Right hindlimb (tissue), 1 donor: ENCODE measurements at places on chromosomes 2 and 18.
A peak's percentile ranks its signal among the peaks of the same experiment; 100 is the strongest.

DNA sequence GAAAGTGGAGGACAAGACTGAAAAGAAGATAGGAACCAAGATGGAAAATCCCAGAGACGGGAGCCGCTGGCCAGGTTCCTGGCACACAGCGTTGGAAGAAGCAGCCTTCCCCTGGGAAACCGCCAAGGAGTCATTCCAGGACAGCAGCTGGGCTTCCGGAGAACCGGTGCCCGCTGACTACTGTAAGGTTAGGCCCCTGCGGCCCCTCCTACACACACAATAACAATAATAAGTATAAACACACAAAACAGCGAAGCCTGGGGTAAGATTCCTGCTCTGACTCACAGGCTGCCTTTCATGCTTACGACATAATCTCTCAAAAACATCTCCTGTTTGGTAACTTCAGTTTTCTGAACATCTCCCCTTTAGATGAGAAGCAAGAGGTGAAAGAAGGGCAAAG, 28.1 kb upstream of the MYCN start:
- DNase-seq, result peak; percentile 62

DNA sequence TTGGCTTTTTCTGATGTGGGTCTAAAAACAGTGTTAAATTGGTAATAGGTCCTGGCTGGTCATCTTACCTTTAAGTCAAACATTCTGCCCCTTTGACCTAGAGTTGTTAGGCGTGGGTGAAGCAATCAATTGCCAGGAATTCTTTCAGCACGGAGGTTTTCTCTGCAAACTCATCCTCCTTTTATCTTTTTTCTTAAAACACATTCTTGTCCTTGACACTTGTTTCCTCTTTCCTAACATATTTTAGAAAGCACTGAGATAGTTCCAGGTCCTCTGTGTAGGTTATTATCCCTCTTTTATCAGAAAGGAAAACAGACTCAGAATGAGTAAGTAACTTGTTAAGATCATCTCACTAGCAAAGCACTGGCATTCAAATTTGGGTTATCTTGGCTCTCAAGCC, 18.6 kb upstream of the AP1S3 start:
- no peak for DNase-seq

GRCh38 chr2:65379721-65380171, 52.7 kb downstream of the SPRED2 start:
- DNase-seq, result no peak

DNA sequence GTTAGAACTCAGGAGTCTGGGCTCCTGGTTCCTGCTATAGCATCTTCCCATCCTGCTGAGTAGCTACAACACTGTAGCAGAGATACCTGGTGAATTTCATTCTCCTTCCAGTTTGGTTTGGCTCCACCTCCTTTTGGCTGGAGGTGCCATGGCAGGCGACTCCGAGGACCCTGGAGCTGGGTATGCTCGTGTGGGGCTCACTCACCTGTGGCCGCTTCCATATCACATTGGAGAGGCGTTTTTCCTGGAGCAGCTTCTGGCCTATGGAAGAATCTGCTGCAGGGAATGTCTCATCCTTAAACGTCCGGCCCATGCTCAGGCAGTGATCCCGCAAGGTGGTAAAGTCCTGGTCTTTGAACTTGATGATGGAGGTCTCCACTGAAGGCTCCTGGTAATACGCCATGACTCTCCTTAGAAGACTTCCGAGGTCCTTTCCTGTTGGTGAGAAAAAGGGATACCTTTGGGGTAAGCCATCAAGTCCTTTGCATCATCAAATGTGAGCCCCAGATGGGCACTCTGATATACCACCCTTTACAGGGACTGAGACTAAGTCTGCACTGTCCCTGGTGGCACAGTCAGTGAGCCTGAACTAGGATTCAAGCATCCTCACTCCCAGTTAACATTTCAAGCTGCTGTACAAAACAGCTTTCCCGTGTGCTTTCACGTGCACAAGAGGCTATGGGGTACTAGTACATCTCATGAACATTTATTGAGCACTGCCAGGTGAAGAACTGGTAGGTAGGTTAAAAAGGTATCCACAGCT, 20.1 kb downstream of the CAPN13 start:
- DNase-seq, result no peak

GRCh38 chr2:138103156-138103555, 138.9 kb downstream of the HNMT start:
- DNase-seq, result no peak

- DNase-seq, result no peak
Observed at GRCh38 chr2:191050640-191050987, 36.6 kb upstream of the STAT1 start.

DNA sequence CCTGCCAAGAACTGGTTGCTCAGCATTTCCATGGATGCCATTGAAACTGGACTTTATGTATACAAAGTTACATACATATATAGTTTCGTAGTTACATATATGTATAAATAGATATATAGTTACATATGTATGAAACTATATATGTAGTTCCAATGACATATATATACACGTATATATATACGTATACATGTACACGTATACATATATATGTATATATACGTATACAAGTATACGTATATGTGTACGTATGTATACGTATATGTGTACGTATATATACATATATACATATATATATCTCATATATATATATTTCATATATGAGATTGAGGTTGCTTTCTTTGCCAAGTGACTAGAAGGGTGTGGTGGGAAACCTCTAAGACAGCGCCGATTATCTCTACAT, 10.6 kb upstream of the TMEM131 start:
- DNase-seq, result no peak

GRCh38 chr2:123380370-123380935, 644.6 kb upstream of the CNTNAP5 start:
- no peak for DNase-seq

- DNase-seq, result no peak
Observed at GRCh38 chr2:178072000-178072382, 586 bp downstream of the PDE11A start.

DNA sequence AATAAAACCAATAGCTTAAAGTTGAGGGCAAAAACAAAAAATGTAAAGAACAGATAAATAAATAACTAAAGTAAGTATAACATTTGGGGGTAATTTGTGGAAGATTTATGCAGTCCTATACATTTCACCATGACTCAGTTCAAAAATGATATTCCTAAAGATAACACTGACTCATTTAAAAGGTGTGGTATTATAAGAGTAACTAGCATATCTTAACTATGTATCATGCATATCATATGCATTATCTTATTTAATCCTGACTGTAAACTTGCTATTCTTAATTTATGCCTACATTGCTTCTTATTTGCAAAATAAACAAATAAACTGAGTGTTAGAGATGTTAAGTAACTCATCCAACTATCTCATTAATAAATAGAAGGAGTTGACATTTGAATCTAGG, 726.5 kb upstream of the PKDCC start:
- no peak for DNase-seq

GRCh38 chr2:133511679-133512078, 56.6 kb downstream of the NCKAP5 start:
- DNase-seq, result no peak

DNA sequence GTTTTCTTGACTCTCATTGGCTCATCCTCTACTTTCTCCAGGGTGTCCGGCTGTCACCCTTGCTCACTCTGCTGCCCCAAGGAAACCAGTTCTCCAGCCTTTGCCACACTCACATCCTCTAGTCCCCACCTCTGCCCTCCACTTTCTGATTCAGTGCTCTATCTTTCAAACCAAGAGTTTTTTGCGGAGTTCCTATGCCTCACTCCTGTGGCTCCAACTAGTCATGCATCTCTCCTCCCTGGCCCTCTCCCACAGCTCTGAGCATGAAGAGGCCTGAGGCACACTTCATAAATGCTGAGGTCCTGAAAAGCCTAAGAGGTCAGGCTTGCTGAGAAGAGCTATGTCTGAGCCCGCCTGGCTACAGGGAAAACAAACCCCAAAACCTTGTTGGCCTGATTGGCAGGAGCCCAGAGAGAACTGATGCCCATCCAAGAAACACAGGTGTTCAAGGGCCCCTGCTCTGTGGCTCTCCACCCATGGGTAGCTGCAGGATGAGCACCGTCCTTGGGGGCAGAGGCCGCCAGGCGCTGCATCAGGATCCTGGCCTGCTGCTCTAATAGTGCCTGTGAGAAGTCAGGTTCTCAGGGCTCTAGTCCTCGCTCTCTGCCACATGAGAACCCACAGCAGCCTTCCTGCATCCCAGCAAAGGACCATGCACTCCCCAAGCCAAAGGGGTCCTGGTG, 42.1 kb downstream of the HS1BP3 start:
- DNase-seq, result peak; percentile 17

GRCh38 chr2:153543635-153544071, 65.1 kb upstream of the RPRM start:
- no peak for DNase-seq

GRCh38 chr2:127054996-127055785, 51.8 kb downstream of the BIN1 start:
- DNase-seq, result no peak

- no peak for DNase-seq
Observed at GRCh38 chr2:95021023-95021416, 4.5 kb upstream of the MAL start.

DNA sequence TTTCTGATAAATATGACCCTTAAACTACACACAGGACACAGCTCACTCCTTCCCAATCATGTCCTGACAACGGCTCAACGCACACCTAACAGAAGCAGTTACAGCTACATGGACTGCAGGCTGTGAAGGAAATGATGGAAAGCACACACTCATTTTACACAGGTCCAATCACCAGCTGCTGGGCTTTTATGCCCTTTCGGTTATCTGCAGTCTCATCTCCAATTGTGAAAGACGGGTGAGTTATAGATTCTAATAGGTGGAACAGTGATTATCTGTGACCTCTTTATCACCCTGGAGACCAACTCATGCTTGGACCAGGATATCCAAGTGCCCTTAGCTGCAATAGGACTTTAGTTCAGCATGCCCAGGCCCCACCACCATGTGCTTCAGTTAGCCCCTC, 110.4 kb upstream of the CREB1 start:
- no peak for DNase-seq

DNA sequence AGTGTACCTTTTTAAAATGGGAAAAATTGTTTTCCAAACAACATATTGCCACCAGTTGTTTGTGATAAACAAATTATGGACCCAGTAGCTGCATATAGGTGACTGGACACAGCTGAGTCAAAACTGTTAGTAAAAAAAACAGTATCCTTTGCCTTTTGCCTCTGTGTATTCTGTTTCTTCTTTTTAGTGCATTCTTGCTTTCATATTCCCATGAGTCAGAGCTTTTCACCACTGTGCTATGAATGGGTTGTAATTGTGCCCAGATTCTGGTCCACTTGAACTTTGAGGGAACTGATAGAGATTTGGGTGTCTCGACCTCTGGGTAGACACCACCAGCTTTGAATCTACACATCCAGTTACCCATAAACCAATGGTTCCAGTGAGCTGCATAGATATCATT, 1441.9 kb upstream of the ZEB2 start:
- DNase-seq, result no peak

- DNase-seq, result no peak
Observed at GRCh38 chr2:183389546-183390080, 265.4 kb downstream of the NUP35 start.

DNA sequence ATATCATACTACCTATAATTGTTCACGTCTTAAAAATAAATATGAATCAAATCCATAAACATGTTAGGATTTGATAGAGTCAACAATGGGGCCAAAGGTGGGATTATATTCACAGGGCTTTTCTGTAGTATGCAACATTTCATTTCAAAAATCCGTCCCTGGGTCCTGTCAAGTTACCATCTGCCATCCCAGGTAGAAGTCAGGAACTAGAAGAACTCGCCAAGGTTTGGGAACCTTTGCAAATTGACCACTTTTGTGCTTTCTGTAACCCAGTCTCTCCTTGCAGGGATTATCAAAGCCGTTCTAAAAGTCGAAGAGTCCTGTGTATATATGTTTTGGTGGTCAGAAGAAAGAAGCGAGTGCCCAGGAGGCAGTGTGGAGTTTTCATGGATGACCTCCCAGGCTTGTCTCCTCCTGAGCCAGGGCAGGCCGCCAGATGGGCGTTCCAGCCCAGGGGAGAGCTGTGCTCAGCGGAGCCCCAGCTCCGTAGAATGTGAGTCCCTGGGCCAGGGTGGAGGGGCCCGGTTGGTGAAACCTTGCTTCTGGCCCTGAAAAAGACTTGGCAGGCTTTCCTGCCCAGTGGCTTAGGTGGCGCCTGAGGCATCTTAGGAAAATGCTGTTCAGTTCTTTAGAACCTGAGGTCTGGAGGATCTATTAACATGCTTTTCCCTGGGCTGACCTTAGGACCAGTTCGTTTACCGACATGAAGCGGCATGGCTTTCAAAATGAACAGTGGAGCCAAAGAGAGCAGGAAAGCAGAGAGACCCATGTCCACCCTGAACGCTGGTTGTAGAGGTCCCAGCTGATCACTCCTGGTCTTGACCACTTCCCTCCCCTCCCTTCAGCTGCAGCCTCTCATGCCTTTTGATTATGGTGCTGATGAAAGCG, 69.2 kb downstream of the LONRF2 start:
- DNase-seq, result no peak

DNA sequence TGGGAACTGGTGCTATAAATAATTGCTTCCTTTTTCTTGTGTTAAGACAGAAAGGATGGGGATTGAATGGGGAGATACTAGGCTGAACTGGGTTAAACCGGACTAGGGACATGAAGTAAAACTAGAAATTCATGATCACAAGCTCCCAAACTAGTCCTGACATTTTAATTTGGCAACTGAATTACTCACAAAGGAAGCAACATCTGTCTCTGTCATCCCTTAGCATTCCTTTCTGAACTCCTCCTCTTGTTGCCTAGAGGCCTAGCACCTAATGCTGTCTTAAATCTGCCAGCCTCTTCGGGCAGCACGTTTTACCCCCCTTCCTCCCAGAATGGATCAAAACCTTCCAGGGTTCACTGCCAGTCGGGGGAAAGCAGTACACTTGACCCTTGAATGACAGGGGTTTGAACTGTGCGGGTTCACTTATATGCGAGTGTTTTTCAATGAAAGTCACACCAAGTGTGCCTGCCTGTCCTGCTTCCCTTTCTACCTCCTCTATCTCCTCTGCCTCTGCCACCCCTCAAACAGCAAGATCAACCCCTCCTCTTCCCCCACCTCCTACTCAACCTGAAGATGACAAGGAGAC, 8.2 kb downstream of the KCTD1 start:
- no peak for DNase-seq

DNA sequence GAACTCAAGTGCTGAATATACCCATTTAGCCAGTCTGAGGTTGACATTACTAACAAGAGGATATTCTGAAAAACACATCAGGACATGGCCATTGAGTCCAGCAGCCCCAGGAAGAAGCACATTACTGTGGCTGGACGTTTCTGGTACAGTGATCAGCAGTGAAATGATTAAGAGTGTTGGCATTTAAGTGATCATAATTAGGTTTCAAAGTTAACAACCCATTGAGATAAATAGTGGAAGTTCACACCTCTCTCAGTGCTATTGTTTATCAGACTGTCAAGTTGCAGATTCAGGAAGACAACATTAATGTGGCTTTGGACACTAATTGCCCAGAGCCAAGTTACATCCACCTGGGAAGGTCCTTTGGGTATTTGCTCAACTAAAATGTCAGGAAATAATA, 139.5 kb upstream of the GAREM1 start:
- DNase-seq, result no peak

GRCh38 chr18:73479477-73479876, 611.7 kb upstream of the NETO1 start:
- no peak for DNase-seq
